Uterus (tissue), 4 donors: ENCODE measurements at places on chromosomes 7 and 10. TPM values are rescaled to one million over a fixed set of nuclear protein-coding genes. Genes with fewer than 3 reads are reported as not detected.

The INSYN2A gene
- total RNA-seq: not detected

The HTR5A gene
- total RNA-seq: not detected

GRCh38 chr10:31836569-31837406 is 91.8 kb downstream of the ARHGAP12 start:
- no peak for DNase-seq

DNA sequence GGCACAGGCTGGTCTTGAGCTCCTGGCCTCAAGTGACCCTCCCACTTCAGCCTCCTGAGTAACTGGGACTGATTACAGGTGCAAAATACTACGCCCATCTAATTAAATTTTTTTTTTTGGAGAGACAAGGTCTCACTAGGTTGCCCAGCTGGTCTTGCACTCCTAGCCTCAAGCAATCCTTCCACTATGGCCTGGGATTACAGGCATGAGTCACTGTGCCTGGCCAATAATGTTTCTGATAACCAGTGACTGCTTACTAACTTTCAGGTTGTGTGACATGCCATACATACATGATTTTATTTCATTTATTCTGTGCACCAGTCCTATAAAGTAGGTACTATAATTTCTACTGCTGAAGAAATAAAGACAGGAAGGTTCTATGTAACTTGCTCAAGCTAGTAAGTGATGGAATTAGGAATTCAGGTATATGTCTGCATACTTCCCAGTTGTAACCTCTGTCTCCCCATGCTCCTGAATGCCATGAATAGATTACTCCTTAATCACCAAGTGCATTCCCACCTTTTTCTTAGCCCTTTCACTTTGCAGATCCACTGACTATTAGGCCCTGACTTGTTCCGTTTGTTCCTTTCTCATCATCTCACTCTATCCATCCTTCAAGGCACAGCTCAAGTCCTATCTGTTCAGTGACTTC is 28.1 kb downstream of the MCU start:
- DNase-seq: no peak

DNA sequence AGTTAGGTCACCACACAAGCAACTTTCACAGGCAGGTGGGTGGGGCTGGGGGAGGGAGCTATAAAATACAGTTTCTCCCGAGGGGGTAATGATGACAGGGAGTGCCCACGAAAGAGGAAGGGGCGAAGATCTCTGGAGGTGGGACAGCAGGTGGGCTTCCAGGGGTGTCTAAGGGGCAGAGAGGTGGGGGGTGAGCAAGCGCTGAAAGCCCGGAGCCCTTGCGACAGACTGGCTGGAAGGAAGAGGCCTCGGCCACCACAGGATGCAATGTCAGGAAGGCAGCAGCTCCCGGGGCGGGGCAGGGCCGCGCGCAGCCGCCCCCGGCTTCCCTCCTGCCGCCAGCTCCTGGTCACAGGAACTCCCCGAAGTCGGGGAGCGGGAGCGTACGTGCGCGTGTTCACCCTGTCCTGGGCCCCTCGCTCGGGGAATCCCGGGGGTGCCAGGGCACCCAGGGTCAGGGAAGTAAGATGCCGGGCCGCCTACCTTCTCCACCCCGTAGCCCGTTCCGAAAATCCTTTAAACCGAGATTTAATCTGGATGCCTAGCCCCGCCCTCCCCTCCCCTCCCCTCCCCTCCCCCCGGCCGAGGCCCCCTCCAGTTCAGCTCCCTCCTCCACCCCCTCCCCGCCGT is 105.2 kb upstream of the PPIF start:
- peak; percentile 62 for DNase-seq

DNA sequence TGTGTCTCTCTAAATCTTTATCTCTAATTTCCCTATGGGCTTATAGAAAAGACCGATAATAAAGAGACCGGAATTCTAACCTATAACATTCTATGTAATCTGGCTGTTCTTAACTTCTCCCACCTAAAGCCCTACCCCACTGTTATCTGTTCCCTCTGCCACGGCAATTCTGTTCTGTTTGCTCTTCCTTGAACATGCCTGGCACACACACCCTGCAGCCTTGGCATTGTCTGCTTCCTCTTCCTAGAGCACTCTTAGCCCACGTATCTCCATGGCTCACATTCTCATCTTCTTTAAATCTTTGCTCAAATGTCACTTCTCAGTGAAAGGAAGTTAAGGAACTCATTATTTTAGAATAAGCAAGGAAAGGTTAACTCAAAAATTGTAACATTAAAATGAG is 309.2 kb downstream of the GPR158 start:
- DNase-seq: no peak

DNA sequence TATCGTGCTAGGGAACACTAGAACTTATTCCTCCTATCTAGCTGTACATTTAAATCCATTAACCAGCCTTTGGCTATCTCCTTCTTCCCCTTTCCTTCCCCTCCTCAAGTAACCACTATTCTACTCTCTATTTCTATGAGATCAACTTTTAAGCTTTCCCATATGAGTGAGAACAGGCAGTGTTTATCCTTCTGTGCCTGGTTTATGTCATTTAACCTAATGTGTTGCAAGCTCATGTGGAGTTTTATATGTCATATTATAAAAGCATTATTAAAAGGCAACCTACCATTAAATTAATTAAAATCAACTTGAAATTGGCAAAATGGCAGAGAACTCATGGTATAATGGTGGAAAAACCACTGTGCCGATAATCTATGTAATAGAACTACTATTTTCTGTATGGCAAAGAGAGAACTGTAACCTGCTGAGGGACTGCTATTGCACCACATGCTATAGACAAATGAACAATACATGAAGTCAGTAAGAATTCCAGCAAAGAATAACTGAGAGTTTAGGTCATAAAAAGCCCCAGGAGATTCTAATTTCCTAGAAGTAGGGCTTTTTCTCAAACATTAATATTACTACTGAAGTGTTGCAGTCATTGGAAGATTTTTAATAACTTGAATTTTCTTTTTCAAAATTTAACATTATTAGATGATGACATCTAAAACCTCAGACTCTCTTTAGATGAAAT is 81.8 kb downstream of the LRRN3 start:
- no peak for DNase-seq

DNA sequence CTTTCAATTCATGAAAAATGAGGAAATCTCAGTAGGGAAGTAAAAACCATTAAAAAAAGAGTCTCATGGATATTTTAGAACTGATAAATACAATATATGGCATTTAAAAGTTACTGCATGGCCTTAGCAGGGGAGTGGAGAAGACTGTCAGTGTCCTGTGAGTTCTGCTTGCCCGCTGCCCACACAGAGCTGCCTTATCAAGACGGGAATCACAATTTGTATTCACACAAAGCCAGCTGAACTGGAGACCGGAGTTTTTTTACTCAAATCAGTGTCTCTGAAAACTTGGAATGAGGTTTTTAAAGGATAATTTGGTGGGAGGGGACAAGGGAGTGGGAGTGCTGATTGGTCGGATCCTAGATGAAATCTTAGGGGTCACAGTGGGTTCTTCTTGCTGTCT is 17.1 kb downstream of the LANCL2 start:
- DNase-seq: no peak

DNA sequence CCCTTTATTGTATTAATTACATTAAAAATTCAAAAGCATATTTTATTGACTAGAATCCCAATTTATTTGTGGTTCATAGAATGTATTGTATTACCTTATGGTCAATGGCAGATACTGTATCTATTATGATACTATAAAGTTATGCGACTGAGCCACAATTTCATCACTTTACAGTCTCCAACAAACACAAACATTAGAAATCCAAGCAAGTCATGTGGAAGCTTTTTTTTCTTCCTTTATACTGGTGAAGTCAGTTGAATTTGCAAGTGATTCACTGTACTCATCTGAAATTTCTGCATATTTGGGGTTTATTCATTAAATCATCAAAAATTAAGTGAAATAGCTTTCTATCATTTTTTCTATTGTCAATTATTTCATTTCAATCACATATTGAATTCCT is 54.3 kb downstream of the BMPER start:
- no peak for DNase-seq

The CYP2E1 gene
- total RNA-seq: 0.29 TPM

GRCh38 chr10:88557658-88558057 is 25.5 kb downstream of the RNLS start:
- DNase-seq: no peak

GRCh38 chr10:12707461-12708185 is 293.9 kb downstream of the CCDC3 start:
- DNase-seq: peak; percentile 50

GRCh38 chr7:25308906-25309705 is 80.8 kb upstream of the NPVF start:
- no peak for DNase-seq

The NME8 gene
- total RNA-seq: not detected

DNA sequence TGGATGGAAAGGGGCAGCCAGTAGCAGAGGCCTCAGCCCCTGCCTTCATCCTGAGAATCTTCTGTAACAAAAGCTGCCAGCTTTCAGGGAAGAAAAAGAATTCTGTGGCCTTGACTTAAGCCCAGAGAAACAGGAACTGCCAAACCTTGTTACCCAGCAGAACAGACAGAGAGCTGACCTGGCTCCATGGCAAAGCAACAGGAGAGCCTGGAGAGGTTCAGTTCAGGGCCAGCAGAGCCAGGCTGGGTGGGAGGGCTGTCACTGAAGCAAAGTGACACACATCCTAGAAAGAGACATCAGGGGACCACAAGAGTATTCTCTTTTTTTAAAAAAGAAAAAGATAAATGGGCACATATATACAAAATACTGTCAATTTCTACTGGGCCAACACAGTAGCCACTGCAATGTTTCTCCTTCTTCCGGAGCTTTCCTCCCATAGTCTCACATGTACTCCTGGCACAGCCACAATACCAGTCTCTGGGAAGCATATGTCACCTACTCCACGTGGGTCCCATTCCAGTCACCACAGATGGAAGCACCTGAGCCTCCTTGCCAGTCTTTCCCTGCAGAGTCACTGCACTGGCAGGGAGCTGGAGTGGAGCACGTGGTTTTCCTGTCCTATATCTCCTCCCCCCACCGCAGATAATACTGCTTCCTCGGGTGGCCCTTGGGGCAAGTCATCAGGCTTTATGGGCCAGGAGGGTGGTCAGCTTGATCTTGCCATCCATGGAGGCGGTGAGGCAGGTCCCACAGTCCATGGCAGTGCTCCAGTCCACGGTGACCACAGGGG is 15.2 kb upstream of the CYREN start:
- DNase-seq: no peak

GRCh38 chr7:142112086-142112485 is 568 bp downstream of the MGAM2 start:
- no peak for DNase-seq

DNA sequence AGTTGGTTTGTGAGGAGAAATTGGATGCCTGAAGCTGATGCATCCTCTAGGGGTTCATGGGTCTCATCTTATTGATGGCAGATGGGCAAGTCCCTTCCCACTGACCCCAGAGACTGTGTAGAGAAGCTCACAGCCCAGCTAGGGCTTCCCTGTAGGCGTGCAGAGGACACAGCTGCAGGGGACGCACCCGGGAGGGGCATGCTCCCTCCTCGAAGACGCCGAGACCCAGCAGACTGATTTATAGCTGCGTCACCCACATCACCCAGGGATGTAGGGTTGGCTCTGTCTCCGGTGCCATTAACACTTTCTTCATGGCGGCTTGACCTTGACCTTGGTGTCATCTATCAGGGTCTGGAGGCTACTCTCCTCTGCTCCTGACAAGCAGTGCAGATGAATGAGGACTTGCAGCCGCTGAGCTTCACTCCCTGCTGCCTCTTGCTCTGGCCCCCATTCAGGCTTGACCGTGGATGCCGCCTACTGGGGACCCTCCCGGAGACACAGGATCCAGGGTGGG is 549.7 kb downstream of the TCERG1L start:
- no peak for DNase-seq

The NACAD gene
- total RNA-seq: 26.9 TPM

DNA sequence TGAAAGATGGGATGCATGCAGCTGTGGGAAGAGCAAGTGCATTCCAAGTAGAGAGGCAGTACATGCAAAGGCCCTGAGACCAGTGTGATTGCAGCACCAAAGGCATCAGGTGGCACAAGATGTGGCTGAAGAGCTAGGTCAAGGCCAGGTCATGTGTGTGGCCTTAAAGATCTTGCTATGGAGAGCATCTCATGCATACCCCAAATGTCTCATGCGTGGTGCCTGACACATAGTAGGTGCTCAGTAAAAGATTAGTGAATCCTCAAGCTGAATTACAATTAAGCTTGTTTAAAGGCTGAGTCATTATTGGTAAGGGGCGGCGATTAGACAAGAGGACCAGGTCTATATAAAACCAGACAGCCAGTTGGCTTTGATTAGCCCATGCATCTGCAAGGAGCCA is 336.6 kb downstream of the FGFR2 start:
- DNase-seq: no peak

DNA sequence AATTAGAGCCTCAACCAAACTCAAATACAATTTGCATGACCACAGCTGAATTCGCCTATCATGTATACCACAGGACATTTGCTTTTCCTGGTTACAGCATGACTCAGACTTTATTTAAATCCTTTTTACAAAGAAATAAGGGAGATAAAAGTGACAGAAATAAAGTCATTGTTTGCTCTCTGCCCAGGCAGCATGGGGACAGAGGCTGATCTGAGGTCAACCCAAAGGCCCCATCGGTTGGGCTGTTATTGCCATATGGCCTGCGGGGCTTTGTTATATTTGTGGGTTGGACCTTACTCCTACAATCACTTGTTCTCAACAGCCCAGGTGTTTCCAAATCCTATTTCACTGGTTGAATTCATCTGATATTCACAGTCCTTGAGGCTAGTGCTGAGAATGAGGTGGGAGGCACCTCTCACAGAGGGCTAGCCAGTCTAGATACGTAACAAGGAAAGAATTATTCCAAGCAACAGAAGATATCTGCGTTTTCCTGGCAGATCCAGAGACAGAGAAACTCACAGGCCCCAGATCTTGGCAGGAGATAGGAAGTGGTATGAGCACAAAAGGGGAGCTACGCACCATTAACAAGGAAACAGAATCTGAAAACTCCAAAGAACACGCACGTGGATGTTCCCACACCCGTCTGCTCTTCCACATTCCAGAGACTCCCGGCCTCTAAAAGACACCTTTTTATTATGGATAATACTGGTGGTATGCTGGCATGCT is 117.3 kb downstream of the HIPK2 start:
- DNase-seq: no peak

GRCh38 chr7:38743899-38744298 is 112.7 kb upstream of the AMPH start:
- no peak for DNase-seq

DNA sequence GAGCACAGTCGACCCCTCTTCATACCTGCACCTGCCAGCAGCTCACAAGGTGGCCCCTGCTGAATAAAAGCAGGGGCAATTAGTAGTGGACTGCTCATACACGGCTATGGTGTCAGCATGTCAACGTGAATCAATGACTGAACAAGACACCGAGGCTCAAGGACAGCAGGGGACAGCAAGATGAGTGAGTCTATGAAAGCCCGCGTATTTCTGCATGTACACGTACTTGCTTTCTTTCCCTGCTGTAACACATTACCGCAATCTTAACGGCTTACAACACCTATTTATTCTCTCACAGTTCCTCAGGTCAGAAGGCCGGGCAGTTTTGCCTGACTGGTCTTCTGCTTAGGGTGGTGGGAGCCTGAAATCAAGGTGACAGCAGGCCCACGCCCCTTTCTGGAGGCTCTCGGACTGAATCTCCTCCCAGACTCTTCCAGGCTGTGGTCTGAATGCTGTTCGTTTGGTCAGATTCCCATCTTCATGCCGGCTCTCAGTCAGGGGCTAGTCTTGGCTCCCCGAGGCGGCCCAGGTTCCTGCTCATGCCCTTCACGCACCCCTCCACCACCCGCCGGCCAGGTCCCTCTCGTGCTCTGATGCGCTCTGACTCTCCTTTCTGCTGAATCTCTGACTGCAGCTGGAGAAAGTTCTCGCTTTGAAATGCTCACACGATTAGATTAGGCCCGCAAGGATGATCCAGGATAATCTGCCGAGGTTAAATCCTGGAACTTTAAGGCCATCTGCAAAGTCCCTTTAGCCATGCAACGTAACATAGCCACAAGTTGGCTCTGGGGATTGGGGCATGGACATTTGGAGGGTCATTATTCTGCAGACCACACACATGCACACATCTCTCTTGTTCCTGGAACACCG is 7.8 kb upstream of the PPP2R2D start:
- DNase-seq: no peak
